ENCODE measurements at places on chromosomes 13 and 19.

DNA sequence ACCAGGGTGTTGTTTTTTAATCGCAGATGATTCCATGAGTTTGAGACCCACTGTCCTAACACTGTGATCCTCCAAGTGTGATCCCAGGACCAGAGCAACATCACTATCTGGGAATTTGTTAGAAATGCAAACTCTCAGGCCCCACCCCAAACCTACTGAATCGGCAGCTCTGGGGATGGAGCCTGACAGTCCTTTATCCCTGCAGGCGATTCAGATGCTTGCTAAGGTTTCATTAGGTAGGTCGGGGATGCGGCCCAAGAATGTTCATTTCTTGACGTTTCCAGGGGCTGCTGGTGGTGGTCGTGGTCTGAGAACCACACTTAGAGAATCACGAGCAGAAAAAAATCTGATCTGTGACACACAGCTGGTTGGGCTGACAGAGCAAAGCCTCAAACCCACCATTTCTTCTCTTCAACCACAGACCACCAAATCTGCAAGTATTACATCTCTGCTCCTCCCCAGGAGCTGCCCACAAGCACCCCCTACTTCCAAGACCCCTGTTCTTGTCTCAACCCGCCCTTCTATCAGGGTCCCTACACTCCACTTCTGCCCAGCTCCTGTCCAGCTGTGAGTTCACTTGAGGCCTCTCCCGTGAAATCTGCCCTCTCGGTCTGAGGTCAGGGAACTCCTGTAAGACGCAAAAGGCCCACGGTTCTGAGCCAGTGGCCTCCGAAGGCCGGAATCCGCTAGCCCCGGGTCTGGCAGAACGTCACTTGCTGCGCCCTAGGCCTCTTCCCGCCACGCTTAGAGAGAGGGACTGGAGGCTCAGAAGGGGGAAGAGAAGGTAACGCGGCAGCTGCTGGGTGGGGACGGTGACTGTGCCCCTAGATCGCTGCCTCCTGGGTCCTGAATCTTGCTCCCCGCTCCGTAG, 1.1 kb upstream of the FARP1 start:
- no peak for DNase-seq

DNA sequence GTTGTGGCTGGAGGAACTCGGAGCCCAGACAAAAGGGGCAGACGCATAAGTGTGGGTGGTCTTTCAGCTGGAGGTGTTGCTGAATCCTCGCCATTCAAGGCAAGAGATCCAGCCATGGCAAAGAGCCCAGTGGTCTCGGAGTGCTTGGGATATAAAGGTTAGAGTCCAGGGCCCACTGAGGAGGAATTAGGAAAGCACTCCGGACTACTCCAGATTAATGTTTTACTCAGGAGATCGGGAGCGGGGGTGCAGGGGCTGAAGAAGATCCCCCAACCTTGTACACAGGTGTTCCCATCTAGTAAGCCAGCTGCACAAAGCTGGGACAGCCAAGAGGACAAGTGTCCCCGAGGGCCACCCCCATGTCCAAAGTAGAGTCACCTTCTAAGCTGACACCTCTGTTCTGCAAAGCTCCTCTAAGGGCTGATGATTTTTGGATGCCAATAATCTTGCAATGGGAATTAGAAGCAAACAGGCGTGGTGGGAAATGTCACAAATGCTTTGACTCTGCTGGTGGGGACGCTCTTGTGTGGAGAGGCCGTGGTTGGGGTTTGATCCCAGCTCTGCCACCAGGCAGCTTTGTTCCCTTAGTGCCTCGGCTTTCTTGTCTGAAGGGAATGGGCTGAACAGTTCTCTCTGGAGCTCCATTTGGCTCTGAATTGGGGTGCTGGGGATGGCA, 194.3 kb upstream of the SOX1 start:
- no peak for DNase-seq

- no peak for DNase-seq
Observed at GRCh38 chr13:47289567-47289966, 392.7 kb upstream of the HTR2A start.

GRCh38 chr13:69028936-69029335, 1078.7 kb upstream of the ATXN8OS start:
- DNase-seq, result no peak

GRCh38 chr13:23741879-23742510, 147.2 kb downstream of the MIPEP start:
- no peak for DNase-seq

GRCh38 chr19:13120031-13120430, 2.0 kb downstream of the NACC1 start:
- DNase-seq, result no peak

DNA sequence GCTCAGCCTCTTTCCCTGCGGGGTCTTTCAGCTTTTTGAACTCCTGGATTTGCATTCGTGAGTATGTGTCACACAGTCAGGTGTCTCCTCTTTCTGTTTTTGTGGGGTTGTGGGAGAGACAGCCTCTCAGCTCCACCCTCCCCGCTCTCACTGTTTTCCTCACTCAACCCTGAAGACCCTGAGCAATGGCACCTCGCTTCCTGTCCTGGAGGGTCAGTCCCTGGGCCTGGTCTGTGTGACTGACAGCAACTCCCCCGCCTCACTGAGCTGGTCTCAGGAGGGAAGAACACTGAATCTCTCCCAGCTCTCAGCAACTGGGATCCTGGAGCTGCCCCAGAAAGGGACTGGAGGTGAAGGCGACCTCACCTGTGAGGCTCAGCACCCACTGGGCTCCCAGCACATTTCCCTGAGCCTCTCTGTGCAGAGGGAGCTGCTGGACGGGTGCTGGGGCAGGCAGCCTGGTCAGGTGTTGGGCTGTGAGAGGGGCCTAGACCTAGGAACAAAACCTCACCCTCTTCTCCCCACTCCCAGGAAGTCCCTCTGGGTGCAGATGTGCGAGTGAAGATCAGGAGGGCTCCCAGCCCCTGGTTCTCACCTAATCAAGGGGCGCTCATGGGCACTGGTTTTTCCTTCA, 4.2 kb upstream of the SIGLEC7 start:
- no peak for DNase-seq

DNA sequence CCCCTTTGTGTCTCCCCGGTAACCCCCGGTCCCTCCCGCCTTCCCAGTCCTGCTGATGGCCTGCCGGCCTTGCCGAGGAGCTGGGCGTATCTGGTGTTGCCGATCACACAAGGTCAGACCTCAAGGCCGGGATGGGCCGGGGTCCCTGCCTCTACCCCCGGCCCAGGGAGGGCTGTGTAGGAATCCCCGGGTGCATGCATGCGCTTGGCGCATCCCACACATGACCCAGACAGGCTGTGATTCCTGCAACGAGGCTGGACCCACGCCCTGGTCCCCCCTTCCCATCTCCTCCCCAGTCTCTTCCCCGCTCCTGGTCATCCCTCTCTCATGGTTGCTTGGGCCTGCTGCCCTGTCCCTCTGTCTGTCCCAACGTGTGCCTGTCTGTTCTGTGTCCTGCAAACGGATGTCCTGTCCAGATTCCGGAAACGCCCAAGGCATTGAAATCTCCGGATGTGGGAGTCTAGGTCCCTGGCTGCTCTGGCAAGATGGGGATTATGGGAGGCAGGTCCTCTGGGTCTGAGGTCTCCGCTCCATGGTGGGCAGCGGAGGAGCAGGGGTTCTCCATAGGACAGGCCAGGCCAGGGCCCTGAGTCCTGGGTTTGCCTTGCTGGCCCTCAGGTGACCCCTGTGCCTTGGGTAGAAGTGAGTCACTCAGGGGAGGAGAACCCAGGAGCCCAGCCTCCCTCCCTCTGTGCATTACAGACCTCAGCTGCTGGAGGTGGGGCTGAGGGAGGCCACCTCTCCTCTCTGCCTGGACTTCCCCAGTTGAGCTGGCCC, 1.6 kb downstream of the PKN1 start:
- DNase-seq, result no peak

DNA sequence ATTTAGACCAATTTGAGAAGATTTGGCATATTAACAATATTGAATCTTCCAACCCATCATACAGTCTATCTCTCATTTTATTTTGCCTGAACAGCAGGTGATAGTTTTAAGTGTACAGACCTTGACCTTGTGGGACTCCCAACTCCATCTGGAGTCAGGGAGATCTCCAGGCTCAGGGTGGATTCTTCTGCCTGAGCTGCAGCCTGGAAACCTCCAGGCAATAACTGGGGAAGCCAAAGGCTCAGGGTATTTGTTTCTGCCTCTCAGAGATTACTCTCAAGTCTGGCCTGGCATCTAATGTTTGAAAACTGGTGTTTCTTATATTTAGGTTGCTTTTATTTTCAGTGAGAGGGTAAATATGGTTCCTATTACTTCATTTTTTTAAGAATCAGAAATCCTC, 102.1 kb upstream of the C1QTNF9B start:
- no peak for DNase-seq

- DNase-seq, result no peak
Observed at GRCh38 chr13:112545856-112546255, 42.1 kb downstream of the TUBGCP3 start.

- no peak for DNase-seq
Observed at GRCh38 chr13:57270493-57270892, 103.5 kb downstream of the PRR20E start.

- no peak for DNase-seq
Observed at GRCh38 chr13:80555796-80556678, 215.1 kb upstream of the SPRY2 start.

- no peak for DNase-seq
Observed at GRCh38 chr19:17602872-17603510, 47.5 kb downstream of the COLGALT1 start.

GRCh38 chr19:29678484-29679106, 13.3 kb downstream of the PLEKHF1 start:
- DNase-seq, result no peak

GRCh38 chr13:85362980-85363379, 436.2 kb downstream of the SLITRK6 start:
- DNase-seq, result no peak

DNA sequence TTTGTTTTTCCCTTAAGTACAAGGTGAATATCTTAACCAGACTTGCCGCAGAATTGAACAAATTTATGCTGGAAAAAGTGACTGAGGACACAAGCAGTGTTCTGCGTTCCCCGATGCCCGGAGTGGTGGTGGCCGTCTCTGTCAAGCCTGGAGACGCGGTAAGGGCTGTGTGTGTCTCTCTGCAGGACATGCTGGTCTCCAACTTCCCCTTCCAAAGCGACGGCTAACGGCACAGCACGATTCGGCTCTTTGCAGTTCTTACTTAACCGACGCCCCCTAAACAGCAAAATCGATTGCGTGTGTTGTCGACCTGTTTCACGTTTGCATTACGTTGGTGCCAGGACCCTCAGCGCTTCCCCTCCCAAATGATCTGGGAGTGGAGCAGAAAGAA, 73.2 kb downstream of the GGACT start:
- DNase-seq, result no peak

DNA sequence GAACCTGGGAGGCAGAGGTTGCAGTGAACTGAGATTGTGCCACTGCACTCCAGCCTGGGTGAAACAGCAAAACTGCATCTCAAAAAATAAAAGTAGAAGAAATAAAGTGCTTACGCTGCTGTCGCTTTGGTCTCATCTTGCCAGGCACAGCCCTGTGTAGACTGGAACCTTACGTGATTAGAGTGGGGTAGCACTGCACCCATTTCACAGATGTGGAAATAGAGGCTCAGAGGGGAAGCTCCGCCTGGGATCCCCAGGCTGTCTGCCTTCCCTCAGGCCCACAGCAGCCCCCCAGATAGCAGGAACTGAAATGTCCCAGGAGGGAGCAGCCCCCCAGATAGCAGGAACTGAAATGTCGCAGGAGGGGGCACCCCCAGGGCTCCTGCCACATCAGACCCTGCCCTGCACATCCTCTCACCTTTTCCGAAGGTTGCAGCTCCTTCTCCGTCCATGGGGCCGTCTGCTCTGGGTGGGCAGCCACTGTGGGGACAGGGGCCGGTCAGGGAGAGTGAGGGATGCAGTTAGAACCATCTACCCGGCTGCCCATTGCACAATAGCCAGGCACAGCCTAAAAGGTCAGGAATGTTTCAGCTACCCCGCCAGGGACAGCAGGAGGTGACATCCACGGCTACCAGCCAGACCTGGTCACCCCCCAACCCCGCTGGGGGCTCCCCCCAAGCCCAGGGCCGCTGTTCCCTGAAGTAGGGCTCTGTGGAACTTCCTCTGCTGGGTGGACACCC, 1.9 kb downstream of the PLIN4 start:
- no peak for DNase-seq

GRCh38 chr13:50887151-50887550, 22.4 kb upstream of the RNASEH2B start:
- DNase-seq, result no peak

- DNase-seq, result no peak
Observed at GRCh38 chr13:50085063-50085462, 69.8 kb downstream of the KCNRG start.

- DNase-seq, result no peak
Observed at GRCh38 chr13:52924289-52925148, 76.1 kb upstream of the PCDH8 start.

- DNase-seq, result no peak
Observed at GRCh38 chr13:29654843-29655547, 59.5 kb upstream of the SLC7A1 start.

DNA sequence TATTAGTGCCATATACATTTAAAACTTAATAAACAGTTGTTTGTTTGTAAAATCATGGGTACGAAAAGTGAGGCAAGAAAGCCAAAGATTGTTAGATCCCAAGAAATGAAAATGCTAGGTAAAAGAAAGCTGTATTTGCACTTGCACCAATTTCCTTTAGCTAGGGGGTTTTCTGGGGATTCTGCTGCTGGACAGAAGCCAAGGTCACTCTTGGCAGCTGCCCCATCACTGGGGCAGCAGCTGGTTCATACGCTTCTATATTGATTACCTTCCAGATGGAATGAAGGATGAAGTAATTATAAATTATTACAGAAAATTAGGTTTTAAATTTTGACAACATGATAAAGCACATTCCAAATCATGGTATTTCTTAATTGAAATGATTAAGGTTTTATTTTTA, 127.4 kb downstream of the SLITRK5 start:
- no peak for DNase-seq

DNA sequence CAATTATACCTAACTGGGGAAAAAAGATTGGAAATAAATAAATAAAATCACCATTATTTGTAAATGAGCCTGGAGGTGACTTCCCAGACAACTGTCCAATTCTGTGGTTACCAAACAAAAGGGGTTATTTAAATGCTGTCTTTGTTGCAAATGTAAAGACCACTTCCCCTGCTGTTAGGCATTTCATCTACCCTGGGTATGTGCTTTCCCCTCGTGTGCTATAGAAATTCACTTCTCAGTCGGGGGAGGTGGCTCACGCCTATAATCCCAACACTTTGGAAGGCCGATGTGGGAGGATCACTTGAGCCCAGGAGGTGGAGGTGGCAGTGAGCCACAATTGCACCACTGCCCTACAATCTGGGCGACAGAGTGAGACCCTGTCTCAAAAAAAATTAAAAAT, 101.9 kb upstream of the AKAP11 start:
- DNase-seq, result no peak

- no peak for DNase-seq
Observed at GRCh38 chr13:33352041-33352440, 66.5 kb upstream of the STARD13 start.

DNA sequence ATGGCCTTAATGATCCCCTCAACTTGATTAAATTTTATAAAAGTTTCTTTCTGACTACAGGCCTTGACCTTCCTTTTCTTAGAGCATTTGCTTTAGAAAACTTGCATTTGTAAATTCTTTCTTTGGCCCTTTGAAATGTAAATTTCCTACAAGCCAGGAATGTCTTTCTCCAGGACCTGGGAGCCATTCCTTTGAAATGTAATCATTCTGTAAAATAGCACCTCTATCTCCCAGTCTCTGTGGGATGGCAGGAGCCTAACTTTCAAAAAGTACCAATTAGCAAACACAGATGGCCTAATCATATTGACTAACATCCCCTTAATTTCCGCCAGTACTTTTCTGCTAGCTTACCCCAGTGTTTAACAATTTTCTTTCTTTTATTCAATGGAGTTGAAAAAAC, 1394.2 kb upstream of the ATXN8OS start:
- no peak for DNase-seq

GRCh38 chr13:24680258-24680920, at the start of gene ATP12A:
Gene ATP12A, plus strand, starts transcription at chr13:24680408. Its CDS starts 336 bp downstream, at chr13:24680744.
- DNase-seq, result no peak
